ENCODE measurements at places on chromosomes 3 and 15.

DNA sequence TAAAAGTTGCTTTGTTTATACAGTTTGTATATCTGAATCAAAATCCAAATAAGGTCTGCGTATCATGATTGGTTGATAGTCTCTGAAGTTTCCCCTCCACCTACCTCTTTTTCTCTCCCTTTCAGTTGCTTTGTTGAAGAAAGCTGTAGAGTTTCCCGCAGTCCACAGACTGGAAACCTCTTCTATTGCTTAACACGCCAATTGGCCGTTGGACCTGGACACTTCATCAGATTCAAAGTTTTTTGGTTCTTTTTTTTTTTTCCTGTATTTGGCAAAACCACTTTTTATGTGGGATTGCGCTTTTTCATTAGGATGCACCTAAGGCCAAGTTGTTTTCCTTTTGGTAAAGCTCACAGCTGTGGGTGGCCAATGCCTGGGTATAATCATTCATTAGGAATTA is 14.5 kb upstream of the TM4SF1 start:
- H3K27me3 ChIP-seq = no peaks in the 10 kb centered on the region
- DNase-seq = no peak
- H3K4me3 ChIP-seq = no peak overlapping the region
- peaks cover 5% of the 10 kb centered on the region for H3K4me1 ChIP-seq

- H3K4me3 ChIP-seq = no peak overlapping the region
- H3K4me1 ChIP-seq = no peaks in the 10 kb centered on the region
- no peaks in the 10 kb centered on the region for H3K36me3 ChIP-seq
Measured at GRCh38 chr15:86161250-86161649, 81.6 kb downstream of the AGBL1 start.

GRCh38 chr3:63774781-63775180 is 44.3 kb upstream of the C3orf49 start:
- H3K36me3 ChIP-seq = no peaks in the 10 kb centered on the region
- no peak for DNase-seq
- no peak overlapping the region for H3K4me3 ChIP-seq
- no peaks in the 10 kb centered on the region for H3K4me1 ChIP-seq
- no peak overlapping the region for H3K27ac ChIP-seq

GRCh38 chr3:108494906-108495531 is 15.4 kb downstream of the MYH15 start:
- H3K4me1 ChIP-seq = no peaks in the 10 kb centered on the region
- DNase-seq = no peak
- no peak overlapping the region for H3K4me3 ChIP-seq
- H3K27me3 ChIP-seq = no peaks in the 10 kb centered on the region
- H3K36me3 ChIP-seq = no peaks in the 10 kb centered on the region
- H3K27ac ChIP-seq = no peak overlapping the region

DNA sequence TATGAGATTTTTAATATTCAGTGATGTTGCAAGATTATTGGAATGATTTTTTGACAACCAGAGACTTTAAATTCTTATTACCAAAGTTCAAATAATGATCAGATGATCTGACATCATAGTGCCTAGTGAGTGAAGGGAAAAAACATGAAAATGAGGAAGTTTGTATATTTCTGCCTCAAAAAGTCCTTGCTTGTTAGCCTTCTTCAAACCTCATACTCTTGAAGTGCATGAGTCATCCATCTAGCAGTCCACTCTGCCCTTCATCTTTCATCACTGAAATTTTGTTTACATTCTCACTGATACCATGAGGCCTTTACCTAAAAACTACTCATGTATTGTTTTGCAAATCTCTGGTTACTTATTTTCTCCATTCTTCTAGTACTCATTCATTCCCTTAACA is 23.9 kb upstream of the OR5H6 start:
- no peaks in the 10 kb centered on the region for H3K4me1 ChIP-seq
- no peak for DNase-seq
- H3K27me3 ChIP-seq = peaks cover 3% of the 10 kb centered on the region
- no peak overlapping the region for H3K27ac ChIP-seq
- H3K36me3 ChIP-seq = no peaks in the 10 kb centered on the region

DNA sequence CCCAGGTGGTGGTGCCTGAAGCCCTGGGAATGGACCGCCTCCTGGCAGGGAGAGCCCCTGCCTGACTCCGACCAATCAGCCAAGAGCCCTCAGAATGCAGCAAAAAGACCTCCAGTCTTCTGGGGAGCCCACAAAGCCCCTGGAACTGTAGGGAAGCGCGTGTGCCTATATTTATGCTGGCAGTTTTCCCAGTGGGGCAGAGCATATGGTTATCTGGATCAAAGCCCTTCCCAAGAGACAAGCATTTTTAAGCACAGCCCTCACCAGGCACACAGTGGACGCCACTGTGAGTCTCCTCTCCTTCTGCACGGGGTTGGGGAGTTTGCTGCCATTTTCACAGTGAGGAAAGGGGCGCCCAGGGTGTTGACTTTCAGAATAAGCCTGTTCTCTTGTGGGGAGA is 80.9 kb upstream of the RPL32 start:
- no peaks in the 10 kb centered on the region for H3K27me3 ChIP-seq
- no peak overlapping the region for H3K4me3 ChIP-seq
- H3K4me1 ChIP-seq = no peaks in the 10 kb centered on the region
- no peaks in the 10 kb centered on the region for H3K36me3 ChIP-seq

GRCh38 chr15:95105229-95105628 is 873.9 kb downstream of the MCTP2 start:
- no peak overlapping the region for H3K27ac ChIP-seq
- H3K4me1 ChIP-seq = no peaks in the 10 kb centered on the region
- no peaks in the 10 kb centered on the region for H3K36me3 ChIP-seq
- H3K27me3 ChIP-seq = no peaks in the 10 kb centered on the region

DNA sequence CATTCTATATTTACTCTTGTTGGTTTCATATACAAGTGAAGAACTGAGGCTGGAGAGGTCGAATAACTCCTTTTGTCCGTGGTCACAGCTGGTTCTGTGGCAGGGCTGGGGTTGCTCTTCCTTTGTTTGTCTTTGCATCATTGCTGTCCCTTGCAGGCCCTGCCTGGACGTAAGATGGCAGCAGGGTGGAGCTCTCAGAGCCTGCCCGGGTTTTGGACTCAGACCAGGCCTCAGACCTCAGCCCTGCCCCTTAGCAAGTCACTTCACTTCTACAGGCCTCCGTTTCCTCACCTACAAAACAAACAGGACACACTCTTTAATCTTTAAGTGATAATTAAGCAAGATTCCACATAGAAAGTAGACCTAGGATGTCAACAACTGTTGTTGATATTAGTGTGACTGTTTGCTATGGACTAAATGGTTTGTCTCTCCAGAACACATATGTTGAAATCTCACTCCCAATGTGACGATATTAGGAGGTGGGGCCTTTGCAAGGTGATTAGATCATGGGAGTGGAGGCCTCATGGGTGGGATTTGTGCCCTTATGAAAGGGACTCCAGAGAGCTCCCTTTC is 65.6 kb upstream of the PLXNA1 start:
- H3K36me3 ChIP-seq = no peaks in the 10 kb centered on the region
- H3K27ac ChIP-seq = no peak overlapping the region
- H3K4me3 ChIP-seq = no peak overlapping the region
- no peaks in the 10 kb centered on the region for H3K27me3 ChIP-seq

GRCh38 chr15:70270752-70271111 is 173.0 kb upstream of the TLE3 start:
- peaks cover 43% of the 10 kb centered on the region for H3K4me1 ChIP-seq
- H3K4me3 ChIP-seq = no peak overlapping the region
- DNase-seq = no peak
- no peaks in the 10 kb centered on the region for H3K36me3 ChIP-seq

- no peak for DNase-seq
- peaks cover 43% of the 10 kb centered on the region for H3K36me3 ChIP-seq
- no peak overlapping the region for H3K4me3 ChIP-seq
- no peak overlapping the region for H3K27ac ChIP-seq
- H3K4me1 ChIP-seq = no peaks in the 10 kb centered on the region
- H3K27me3 ChIP-seq = no peaks in the 10 kb centered on the region
Measured at GRCh38 chr15:68781766-68782588, 38.7 kb downstream of the ANP32A start.

- H3K36me3 ChIP-seq = no peaks in the 10 kb centered on the region
- no peaks in the 10 kb centered on the region for H3K4me1 ChIP-seq
- H3K27ac ChIP-seq = no peak overlapping the region
- no peak for DNase-seq
- no peak overlapping the region for H3K4me3 ChIP-seq
Measured at GRCh38 chr3:33046521-33046920, 50.4 kb downstream of the GLB1 start.

DNA sequence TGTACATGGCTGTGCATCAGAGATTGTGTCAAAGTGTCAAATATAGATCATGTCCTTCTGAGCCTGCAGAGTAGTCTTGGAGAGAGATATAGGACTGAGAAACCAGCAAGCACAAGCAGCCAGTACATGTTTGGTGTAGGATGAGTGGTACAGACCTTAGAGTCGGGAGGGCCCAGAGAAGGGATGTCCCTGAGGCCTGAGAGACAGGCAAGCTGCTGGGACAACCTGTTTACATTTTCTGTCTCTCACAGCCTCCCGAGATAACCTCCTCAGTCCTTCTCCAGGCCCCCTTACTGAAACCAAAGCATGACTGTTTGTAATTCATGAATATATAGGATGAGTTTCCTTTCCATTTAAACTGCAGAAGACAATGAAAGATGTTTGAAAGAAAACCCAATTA is 182.4 kb upstream of the STT3B start:
- H3K4me3 ChIP-seq = no peak overlapping the region
- no peaks in the 10 kb centered on the region for H3K4me1 ChIP-seq
- H3K27ac ChIP-seq = no peak overlapping the region
- DNase-seq = no peak
- no peaks in the 10 kb centered on the region for H3K36me3 ChIP-seq
- H3K27me3 ChIP-seq = no peaks in the 10 kb centered on the region

DNA sequence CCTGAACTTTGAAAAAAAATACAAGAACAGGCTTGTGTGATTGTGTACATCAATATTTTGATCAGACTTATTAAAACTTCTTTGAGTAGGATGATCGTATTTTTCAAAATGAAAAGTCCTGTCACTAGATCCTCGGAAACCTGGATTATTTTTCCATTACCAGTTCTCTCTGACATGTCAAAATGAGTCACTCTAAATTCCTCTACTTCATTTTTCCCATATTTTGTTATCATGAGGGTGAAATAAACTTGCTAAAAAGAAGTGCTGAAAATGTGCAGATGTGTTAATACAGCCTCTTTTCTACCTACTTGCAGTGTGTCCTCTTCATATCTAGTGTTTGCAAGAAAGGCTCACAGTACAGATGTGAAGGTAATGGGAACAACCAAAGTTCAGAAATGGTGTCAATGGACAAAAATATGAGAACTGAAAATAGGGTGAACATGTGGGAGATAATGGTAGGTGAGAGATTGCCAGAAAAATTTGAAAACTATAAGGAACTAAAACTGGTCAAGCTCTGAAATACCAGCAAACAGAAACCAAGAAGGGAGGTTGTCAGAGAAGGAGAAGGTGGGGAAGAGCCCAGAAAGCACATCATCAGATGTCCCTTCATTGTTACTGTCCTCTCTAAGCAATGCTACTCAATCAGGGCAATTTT is 108.2 kb downstream of the EOMES start:
- H3K27ac ChIP-seq = no peak overlapping the region
- no peaks in the 10 kb centered on the region for H3K4me1 ChIP-seq
- H3K27me3 ChIP-seq = no peaks in the 10 kb centered on the region
- no peak overlapping the region for H3K4me3 ChIP-seq
- no peak for DNase-seq

DNA sequence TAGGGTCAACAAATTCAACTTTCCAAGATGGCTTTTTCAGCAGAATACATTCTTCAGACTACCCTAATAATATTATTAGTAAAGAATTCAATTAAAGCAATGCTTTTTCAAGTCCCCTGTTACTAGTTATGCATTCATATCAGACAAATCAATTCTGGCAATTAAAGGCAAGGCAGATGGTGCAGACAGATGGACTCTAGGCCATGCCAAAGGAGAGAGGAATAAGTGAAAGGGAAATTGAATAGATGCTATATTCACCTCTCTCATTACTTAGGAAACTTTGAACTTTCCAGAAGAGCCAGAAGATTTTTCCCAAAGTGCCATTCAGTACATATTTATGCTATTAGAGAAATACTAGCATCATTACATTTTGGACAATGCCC is 487.7 kb upstream of the RASGRP1 start:
- H3K27ac ChIP-seq = no peak overlapping the region
- H3K4me1 ChIP-seq = no peaks in the 10 kb centered on the region
- no peak overlapping the region for H3K4me3 ChIP-seq
- DNase-seq = no peak
- H3K27me3 ChIP-seq = no peaks in the 10 kb centered on the region
- no peaks in the 10 kb centered on the region for H3K36me3 ChIP-seq

GRCh38 chr3:101988596-101988995 is 139.3 kb downstream of the NFKBIZ start:
- no peak for DNase-seq
- H3K36me3 ChIP-seq = no peaks in the 10 kb centered on the region
- no peaks in the 10 kb centered on the region for H3K27me3 ChIP-seq
- no peak overlapping the region for H3K4me3 ChIP-seq
- H3K27ac ChIP-seq = no peak overlapping the region
- no peaks in the 10 kb centered on the region for H3K4me1 ChIP-seq

DNA sequence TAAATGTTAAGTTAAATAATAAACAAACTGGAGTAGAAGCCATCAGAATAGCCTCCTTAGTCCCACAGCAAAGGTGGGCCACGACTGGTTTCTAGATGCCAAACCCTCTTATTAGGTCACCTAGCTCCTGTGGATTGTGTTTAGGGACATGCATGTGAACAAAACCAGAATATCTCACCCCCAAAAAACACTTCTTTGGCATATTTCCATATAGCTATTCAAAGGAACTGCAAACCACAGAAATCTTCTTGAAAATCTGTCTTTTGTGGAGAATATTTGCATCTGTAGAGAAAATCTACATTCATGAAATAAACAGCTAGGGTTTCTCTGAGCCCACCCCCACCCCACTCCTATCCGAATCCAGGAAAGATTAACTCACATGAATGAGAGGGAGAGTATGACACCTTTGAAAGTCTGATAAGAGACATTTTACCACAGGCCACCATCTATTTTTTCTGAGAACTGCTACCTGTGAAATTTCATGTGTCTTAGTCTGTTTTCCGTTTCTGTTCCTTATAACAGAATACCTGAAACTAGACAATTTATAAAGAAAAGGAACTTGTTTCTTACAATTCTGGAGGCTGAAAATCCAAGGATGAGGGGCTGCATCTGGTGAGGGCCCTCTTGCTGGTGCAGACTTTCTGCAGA is 159.4 kb downstream of the NEK10 start:
- H3K4me3 ChIP-seq = no peak overlapping the region
- no peaks in the 10 kb centered on the region for H3K4me1 ChIP-seq
- no peak overlapping the region for H3K27ac ChIP-seq
- no peak for DNase-seq
